Muscle of leg (tissue), 16 donors: ENCODE measurements at places on chromosomes 12 and 14. TPM values are rescaled to one million over a fixed set of nuclear protein-coding genes. Genes with fewer than 3 reads are reported as not detected.

GPR68 gene
- 0.42 TPM for polyA plus RNA-seq

LYZ gene
- polyA plus RNA-seq, result 35.7 TPM

GALNT9 gene
- polyA plus RNA-seq, result 1.5 TPM

DAO gene
- not detected for polyA plus RNA-seq

MYH6 gene
- polyA plus RNA-seq, result 4.4 TPM
